ENCODE measurements at places on chromosomes 6 and 20.

- no peak for DNase-seq
Measured at GRCh38 chr6:35165630-35166071, 24.5 kb upstream of the TCP11 start.

DNA sequence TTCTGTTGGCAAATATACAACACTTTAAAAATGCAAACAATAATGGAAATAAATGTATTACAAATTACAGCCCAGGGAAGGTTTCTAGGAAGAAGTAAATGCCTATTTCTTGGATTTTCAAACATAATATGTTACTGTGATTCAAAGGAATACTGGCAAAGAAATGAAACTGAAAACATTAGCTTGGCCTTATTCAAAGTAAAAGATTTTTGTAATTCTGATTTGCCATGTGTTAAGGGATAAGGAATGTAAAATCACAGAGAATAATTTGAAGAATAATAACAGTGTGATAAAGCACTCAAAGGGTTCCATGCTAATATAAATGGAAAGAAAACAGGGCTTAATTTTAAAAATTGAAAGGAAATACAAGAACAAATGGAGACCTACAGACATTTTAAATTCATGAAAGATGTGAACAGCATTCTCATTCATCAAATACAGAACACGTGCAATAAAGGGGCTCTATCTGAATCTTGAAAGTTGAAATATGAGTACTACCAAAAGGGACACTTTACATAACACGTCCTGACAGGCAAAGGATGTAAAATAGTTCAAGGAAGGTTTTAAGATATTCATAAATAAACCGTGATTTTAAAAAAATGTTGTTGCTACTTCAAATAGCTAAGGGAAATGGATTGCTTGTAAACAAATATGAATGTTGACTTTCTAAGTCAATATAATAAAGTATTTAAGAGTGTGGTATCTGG is 138.1 kb downstream of the RFPL4B start:
- no peak for DNase-seq

GRCh38 chr6:19852927-19853326 is 15.8 kb downstream of the ID4 start:
- DNase-seq, result no peak

GRCh38 chr6:148518511-148519156 is 176.0 kb downstream of the SASH1 start:
- no peak for DNase-seq

- DNase-seq, result no peak
Measured at GRCh38 chr6:46190889-46191288, 20.1 kb upstream of the ENPP5 start.

DNA sequence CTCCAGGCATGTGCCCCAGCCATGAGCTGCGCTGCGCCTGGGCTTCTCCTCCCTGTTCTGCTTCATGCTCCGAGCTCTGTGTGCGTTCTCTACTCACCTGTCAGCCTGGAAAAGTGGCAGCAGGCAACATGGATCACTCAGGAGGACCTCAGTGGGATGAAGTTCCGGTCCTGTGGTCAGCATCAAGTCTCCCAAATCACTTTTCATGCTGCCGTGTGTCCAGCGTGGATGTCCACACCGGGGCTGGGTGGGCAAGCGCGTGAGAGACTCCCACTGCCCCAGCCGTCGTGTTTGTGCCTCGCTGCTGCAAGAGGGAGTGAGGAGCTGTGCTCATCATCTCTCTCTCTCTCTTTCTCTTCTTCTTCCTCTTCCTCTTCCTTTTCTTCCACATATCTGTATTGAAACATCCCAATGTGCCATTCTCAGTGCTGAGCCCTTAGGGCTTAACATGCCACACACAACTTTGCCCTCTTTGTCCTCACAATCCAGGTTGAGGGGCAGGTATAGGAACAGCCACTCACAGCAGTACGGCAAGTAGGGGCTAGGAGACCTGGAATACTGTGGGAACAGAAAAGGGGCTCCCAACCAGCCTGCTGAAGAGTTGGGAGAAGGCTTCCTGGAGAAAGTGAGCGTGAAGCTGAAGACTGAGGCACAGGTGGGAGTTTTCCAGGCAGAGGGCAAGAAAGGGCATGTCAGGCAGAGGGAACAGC is 3.8 kb upstream of the PDYN start:
- DNase-seq, result no peak

DNA sequence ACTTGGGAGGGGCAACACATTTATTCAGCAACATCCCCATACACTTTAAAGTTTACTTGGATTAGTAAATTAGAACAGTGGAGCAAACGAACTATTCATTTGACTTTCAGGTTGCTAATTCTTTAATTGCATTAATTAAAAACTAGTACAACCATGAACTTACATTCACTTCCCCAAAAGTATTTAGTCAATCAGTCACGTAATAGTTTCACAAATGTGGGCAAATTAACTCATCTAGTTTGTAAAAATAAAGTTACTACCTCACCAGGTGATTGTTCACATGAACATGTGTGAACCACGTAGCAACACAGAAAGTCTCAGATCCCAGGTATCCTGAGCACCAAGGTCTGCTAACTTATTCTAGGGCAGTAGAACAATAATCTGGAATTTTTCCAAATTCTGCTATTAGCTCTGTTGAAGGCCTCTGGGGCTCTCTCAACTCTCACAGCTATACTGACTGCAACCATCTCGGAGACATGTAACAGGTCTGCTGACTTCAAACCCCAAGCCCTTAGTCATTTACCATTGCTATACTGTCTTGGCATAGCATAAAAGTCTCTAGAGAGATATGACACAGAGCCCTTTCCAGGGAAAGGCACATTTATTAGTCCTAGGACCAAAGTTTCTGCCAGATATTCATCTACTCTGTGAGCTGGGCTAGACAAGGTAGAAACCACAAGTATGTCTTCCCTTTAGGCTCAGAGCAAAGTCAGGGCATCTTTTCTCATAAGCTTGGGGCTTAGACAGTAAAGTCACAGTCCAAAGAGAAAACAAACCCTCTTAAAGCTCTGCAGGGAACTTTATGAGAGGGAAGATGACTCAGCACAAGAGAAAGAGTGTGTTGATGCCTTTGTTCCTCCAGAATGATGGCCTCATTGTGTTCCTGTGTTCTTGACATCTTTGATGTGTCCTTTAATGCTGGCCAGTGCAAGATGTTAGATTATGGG is 50.9 kb upstream of the CCDC28A start:
- no peak for DNase-seq

Data from activated T-cell treated with anti-CD3 and anti-CD28 coated beads, Interleukin-2, amount 50 U/mL, for 24 hours (primary cell).